ENCODE measurements at places on chromosomes 3 and 15. TPM values are rescaled to one million over a fixed set of nuclear protein-coding genes. Genes with fewer than 3 reads are reported as not detected.

LRRC15 gene
- not detected for total RNA-seq

ZNF501 gene
- total RNA-seq, result 1.6 TPM

ATP11B gene
- 95.1 TPM for total RNA-seq

SHF gene
- total RNA-seq, result 16.3 TPM

RBSN gene
- total RNA-seq, result 11.7 TPM

DUOX2 gene
- total RNA-seq, result not detected

DNA sequence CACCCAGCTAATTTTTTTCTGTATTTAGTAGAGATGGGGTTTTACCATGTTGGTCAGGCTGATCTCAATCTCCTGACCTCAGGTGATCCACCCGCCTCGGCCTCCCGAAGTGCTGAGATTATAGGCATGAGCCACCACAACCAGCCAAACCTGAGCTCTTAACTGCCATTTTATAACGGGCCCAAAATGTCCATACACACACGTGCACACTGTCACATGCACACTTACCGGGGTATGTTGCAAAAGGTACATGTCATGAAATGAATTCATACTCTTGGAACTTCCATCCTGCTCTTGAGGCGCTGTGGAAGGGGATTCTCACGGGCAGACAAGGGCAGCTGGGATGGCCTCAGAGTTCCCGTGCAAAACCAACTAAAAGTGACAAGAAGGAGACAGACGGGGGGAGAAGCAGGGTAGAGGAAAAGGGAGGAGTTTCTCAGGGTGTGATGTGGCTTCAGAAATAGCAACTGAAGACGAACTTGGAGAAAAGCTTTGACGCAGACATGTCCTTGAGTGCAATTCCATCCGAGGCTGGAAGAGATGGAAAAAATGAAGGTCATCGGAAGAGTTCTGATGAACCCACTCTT lies 110.9 kb downstream of the BDH1 start:
- no peak for DNase-seq

DNA sequence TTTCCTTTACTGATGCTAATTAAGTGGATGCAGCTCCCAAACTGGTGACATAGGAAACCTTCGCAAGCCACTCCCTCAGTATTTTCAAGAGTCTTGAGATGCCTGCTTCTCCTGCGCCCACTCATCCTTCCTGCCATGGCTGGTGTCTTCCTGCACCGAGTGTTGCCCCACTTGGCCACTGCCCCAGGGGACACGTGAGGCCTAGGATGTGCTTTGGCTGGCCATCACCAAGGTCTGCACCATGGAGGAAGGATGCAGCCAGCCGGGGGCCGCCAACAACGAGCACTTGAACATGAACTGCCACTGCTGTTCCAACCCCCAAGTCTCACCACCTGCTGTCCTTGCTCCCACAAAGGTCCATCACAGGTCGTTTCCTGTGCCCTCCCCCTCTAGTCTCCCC lies 34.1 kb downstream of the EPHB3 start:
- no peak for DNase-seq

DNA sequence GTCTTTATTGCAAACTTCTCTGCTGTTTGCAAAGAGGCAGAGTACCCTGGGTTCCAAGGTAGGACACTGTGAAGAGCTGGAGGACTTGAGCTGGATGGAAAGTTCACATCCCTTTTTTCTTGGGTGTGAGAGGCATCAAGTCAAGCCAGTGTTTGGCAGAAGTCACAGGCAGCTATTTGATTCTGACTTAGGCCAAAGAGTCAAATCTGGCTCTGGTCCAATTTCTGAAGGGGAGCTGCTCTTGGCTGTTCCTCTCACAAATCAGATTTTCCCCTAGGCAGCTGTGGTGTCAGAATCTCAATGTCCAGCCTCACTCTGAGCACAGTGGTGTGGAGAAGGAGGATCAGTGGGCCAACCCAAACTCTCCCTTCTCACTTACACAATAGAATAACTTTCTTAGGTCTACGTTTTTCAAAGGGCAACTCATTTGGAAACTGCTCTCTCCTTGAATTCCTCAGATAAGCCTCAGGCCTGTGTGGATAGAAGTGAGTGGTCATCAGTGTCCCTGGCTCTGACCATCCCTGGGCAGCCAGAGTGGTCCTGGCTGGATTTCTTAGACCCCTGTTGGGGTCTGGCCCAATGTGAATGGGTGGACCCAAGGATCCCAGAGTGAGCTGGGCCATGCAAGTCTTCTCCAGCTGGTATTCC lies 18.2 kb upstream of the AMOTL2 start:
- DNase-seq, result no peak

GRCh38 chr3:172716476-172716875 lies 5.6 kb upstream of the NCEH1 start:
- DNase-seq, result no peak

DNA sequence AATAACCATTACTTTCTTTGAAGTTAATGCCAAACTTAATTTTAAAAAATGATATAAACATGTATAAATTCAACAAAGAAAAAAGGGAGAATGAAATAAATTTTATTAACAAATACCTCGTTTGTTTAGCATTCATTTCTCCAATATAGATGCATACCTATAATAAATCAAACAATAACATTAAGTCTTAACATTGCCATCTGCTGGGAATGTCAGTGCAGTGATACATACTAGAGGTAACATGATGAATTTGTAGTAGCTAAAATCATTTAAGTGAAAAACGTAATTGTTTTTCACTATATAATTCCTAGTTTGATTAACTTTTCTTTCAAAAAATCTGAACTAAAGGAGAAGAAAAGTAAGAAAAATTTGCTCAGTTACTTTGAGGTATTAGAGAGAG lies 340.2 kb upstream of the CBLB start:
- DNase-seq, result no peak

- DNase-seq, result no peak
Measured at GRCh38 chr15:100254285-100254684, 87.5 kb downstream of the ADAMTS17 start.

DNA sequence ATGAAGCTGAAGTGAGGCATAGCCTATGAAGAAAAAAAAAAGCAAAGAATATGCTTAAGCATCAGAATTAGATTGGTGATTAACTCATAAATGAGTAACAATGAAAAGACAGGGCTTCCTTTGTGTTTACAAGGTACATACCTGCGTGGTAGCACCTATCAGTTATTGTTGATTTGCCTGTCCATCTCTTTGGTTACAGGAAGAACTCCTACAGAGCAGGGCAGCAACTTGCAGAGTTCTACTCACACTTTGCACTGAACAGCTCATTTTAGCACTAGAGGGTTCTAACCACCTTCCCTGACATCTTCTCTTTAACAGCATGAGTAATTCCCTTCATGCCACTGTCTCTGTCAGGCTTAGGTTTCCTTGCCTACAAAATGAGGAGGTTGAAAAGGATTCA lies 166.0 kb downstream of the DPH6 start:
- no peak for DNase-seq

DNA sequence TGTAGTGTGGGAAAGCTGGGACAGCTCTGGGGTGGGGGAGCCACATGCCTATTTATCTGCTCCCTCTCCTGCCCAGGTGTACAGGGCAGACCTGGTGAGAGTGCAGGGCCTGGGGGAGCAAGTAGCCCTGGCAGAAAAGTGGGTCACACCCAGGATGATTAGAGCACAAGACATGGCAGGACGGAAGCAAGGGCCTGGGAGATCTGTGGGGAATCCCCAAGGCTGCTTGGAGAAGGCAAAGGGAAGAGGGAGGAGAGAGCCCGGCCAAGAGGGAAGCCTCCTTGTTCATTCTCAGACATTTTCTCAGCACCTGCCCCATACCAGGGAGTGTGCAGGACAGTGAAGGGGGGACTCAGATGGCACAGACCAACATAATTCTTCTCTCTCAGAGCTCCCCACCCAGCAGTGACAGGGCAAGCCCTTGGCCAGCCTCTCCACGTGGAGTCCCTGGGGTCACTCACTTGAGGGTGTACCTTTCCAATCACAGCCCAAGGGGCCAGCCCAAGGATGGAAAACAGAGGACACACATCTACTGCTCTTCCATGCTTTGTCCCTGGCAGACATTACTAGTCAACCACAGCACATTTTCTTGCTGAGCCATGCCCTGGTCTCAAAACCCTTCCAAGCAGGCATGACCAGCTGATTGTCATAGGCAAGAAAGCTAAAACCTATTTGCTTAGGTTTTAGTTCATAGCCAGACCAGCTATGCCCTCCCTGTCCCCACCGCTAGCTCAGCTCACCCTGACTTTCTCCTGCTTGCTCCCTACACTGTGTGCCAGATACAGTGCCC lies 4.9 kb upstream of the DUSP7 start:
- DNase-seq, result no peak

DNA sequence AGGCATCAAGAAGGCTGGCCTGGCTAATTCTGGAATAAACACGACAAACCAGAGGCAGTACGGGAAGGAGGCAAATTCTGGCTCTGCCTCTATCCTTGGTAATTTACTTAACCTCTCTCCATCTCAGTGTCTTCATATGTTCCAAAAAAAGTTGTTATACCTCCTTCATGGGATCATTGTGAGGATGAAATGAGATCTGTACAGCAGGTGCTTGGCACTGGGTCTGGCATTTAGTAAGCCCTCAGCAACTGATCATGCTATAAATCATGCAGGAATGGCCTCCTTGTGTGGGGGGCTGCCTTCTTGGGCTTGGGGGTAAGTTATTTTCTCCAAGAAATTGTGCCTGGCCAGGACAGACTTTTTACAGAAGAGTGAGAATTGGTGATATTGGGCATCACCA lies 38.3 kb upstream of the TRA2B start:
- no peak for DNase-seq

GRCh38 chr3:183338520-183338919 lies 85.5 kb downstream of the B3GNT5 start:
- no peak for DNase-seq

GRCh38 chr3:168812234-168812633 lies 716.5 kb upstream of the GOLIM4 start:
- DNase-seq, result no peak

DNA sequence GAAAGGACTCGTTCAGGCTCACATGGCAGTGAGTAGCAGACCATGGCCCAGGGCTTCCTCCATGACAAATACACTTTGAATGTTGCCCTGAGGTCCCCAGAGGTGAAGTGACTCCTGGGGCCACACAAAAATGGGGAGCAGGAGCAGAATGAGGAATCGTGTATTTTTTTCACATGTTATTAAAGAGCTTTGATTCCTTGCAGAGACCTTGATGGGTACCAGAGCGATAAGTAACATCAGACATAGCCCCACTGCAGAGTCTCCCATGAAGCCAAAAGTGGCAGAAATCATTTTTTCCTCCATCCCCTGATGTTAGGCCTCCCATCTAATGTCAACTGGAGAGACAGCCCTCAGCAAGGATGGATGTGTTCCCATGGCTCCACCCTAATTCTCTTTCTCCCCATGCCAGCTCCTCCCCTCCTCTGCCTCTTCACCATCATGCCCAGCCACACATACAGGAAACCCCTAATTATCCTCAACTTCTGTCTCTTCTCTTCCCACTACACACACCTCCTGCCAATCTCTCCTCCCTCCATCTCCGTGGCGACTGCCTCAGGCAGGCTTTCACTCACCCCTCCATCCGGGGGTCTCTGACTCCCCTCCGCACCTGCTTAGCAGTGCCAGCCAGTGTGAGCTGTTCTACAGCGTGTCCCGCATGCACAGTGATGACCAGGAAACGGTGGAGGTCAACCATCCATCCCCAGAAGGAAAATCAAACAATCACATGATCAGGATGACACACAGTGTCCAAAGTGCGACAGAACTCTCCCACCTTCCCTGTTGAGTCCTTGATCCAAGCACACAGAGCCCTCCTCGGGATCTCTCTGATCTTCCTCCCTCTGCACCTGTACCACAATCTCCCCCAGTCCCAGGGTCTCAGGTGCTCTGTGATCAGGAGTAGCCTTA lies 7.1 kb upstream of the SSUH2 start:
- no peak for DNase-seq

GRCh38 chr3:113340785-113341184 lies 100.5 kb downstream of the CFAP44 start:
- DNase-seq, result no peak

DNA sequence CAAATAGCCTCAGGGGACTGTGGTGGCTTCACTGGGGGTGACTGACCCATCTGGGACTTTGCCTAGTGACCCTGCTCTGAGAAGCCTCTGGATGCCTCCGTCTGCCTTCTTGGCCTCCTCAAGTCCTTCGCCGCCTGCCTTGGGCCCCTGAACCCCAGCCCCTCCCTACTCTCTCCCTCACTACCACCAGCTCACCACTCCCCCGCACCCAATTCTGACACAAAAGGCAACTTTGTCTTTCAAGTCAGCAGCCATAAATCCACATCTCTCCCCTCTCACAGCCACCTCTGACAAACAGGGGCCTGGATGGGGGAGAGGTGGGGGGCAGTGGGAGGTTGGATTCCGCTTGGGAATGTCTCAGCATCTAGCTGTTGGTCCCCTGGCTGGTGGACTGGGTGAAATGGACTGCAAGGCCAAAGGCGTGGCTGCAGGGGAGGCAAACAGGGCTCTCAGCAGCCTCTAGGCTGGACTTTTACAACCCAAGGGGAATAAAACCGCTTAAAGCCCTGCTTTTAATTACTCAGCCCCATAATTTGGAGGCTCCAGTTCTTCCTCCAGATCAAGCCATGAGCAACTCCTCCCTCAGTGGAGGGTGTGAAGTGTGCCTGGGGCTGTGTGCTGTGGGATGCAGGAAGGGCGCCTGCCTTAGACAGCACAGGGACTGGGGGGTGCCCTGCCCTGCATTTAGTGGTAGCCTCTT lies 33.4 kb downstream of the IGDCC3 start:
- no peak for DNase-seq

GRCh38 chr3:10833855-10834414 lies 17.9 kb downstream of the SLC6A11 start:
- DNase-seq, result no peak

DNA sequence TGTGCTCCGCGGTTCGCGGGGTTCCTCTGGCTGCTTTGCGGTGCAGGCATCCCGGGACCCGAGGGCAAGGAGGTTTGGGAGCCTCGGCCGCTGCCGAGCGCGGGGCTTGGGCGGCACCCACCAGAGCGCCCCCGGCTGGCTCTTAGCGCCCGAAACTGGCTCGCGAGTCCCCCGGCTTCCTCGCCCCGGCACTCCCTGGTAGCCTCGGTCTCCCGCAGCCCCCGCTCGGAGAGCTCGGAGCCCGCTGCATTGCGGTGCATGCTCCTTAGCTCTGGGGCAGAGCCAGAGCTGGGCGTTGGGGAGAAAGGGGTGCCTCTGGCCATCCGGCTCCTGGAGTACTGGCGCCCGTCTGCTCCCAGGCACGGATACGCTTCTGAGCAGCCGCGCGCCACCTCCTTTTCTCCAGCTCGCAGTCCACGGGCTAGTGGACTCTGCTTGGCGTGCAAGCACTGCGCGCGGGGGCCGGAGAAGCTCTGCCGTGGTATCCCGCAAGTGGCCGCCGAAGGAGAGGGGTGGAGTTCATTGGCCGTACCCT lies 753 bp downstream of the EPHB1 start:
- DNase-seq, result no peak
